ENCODE measurements at places on chromosomes 6 and 20.

- DNase-seq, result no peak
Measured at GRCh38 chr6:46137387-46137786, 7.6 kb downstream of the ENPP4 start.

DNA sequence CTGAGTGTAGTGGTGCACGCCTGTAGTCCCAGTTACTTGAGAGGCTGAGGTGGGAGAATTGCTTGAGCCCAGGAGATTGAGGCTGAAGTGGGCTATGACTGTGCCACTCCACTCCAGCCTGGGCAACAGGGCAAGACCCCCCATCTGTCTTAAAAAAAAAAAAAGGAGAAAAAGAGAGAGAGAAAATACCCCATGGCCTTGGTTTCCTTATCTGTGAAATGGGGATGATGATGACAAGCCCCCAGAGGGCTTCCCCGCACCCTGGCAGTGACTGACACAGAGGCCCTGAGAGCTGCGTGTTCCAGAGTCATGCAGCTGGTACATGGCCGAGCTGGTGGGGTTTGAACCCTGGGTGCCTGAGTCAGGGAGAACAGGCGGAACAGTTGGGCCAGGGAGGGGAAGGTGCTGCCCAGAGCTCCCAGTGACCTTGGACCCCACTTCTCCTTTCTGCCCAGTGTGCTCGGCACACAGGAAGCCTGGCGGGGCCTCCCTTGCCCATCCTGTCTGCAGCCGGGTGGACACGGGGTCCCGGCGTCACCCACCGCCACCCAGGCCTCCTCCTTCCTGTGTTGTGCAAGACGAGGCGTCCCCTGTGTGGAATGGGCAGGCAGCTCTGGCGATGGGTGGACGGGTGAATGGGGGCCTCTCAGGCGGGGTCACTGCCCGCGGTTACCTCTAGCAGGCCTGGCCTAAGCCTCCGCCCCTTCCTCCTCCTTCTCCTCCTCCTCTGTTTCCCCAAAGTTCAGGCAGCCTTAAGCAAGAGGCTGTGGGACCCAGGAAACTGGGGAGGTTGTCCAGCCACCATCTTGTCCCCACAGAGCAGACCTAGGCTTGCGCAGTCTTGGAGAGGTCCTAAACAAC is 84.2 kb downstream of the CEBPB start:
- no peak for DNase-seq

GRCh38 chr20:17495826-17496225 is 35.4 kb downstream of the BFSP1 start:
- DNase-seq, result no peak

DNA sequence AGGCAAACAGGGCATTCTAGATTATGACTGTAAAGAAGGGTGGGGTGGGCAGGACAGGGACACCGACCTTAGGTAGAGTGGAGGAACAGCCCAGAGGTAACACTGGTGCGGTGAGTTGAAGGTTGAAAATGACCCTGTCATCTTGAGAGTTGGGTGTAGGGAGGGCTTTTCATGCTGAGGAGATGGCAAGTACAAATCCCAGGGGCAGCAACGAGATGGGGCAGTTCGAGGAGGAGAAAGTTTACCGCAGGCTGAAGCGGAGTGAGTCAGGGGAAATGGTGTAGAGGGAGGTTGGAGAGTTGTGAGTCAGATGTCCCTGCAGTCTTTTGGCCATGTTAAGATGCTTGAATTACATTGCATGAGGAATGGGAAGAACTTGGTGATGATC is 101.1 kb downstream of the HIVEP1 start:
- DNase-seq, result no peak

- DNase-seq, result peak; percentile 60
Measured at GRCh38 chr6:37516076-37516919, 16.6 kb upstream of the CCDC167 start.

GRCh38 chr20:60066438-60066823 is 108.2 kb downstream of the CDH26 start:
- no peak for DNase-seq

GRCh38 chr20:20524756-20525155 is 156.9 kb downstream of the INSM1 start:
- DNase-seq, result no peak

DNA sequence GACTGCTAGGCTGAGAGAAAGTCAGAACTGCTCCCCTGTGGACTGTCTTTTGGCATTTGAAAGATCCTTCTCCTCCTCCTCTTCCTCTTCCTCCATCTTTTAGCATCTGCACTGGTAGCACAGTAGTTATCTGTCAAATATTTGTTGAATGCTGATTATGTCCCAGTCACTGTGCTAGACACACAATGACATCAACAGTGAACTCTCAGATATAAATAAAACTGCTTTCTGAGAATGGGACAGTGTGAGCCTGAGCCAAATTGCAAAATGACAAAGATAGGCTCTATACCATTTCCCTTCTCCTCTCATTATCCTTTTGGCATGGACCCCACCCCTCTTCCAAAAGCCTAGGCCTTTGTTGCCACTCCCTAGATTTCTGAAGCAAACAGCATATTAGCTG is 27.9 kb upstream of the LRRC1 start:
- no peak for DNase-seq

All from posterior cingulate gyrus (tissue), 11 donors.